ENCODE measurements at places on chromosomes 7 and 10.

DNA sequence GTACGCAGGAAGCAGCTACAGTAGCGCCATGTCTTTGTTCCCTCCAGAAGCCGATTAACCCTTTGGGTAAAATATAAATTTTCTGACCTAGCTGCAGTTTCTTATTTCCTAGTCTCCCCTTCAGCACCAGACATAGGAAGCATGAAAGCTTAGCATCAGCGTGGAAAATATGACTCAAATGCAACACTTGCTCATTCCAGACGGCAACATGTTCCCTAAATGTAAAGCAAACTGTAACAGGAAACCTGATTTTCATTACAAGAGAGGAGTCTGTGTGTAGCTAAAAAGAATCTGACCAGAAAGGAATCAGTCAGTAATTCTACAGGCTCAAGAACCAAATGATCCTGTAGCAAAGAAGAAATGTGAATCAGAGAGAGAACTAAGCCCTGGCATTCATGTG is 219.2 kb downstream of the C7orf25 start:
- no peak for DNase-seq

DNA sequence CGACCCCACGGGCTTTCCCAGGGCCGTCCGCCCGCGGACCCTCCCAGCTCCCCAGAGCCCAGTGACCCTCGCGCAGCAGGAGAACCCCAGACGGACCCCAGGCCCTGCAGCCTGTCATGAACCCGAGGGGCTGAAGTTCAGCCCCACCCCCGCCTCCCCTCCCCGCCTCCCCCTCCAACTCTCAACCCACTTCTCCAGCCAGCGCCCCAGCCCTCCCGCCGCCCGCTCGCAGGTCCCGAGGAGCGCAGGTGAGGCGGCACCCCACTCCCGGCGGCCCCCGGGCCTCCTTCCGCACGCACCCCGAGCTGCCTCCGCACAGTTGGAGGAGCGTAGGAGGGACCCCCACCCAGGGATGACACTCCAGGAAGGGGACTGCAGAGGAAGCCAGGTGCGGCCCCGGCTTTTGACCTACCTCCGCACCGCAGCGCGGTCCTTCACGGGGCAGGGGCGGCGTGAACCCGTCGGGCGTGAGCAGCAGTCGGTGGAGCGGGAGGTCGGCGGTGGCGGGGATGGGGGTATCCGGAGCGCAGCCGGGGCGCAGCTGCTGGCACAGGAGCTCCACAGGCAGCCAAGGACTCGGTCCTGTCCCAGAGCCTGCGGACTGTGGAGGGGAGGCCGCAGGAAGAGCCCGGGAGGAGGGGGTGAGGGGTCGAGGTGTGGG is at the start of gene TMEM176A:
Gene TMEM176A, plus strand, starts transcription at position 189 of the 661 bp plus-strand sequence. CDS start 782 bp downstream, outside the sequence.
- peak; percentile 30 for DNase-seq

GRCh38 chr10:68237173-68237572 is 5.3 kb upstream of the ATOH7 start:
- no peak for DNase-seq

DNA sequence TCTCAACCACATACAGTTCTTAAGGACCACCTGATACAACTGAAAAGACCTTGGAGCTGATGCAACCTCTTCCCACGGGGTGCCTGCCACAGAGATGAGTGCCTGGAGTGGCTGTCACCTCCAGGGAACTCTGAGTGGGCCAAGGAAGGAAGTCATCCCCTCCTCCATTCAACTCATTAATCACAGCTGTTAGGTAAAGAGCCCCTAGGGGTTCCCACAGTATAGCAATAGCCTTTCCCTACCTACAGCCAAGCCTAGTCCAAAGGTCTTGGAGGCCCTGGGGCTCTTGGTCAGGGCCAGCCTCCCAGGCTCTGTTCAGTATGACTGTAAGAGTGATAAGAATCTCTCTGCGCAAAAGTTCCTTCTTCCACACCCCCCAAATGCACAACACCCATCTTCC is 70.4 kb upstream of the NFE2L3 start:
- no peak for DNase-seq

GRCh38 chr7:48087349-48087748 is 1.7 kb upstream of the UPP1 start:
- peak; percentile 56 for DNase-seq

GRCh38 chr10:29239569-29240472 is 49.0 kb upstream of the LYZL1 start:
- no peak for DNase-seq

- no peak for DNase-seq
These were observed 93.2 kb downstream of the ADK start for GRCh38 chr10:74244097-74244685.

GRCh38 chr7:154864523-154864891 is 138.4 kb downstream of the PAXIP1 start:
- DNase-seq = no peak
